ENCODE measurements at places on chromosomes 2 and 18. TPM values are rescaled to one million over a fixed set of nuclear protein-coding genes. Genes with fewer than 3 reads are reported as not detected.
A peak's percentile ranks its signal among the peaks of the same experiment; 100 is the strongest.

DNA sequence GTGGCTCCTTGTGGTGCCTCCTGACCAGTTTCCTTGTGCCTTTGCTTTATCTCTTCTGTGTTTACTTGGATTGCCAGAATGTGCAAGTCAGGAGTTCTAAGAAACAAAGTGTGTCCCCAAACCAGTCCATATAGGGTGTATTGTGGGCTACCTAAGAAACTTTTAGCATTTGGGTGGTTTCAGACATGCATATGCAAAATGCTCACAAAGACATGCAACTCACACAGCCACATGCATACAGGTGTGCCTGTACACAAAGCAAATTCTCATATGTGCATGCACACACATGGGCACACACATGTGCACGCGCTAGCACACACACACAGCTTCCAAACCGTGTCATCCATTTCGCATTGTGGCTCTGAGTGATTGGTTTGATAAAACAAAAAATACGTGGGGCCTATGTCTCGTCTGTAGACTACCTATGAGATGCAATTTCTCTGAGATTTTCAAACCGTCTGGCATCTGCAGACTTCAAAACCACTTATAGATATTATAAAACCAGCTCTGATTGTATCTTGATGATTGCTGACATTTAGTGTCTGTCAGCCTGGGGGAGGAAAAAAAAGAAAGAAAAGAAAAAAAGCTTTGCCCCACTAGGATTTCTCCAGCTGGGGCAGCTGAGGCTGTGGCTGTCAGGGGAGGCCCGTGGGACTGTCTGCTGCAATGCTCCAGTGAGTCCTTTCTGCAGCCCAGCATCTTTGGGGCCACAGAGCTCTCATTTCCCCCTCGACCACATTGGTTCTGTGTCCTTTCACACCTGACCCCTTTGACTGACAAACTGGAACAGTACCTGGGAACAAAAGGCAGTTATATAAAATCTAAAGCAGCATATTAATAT is 556.1 kb downstream of the CMPK2 start:
- no peak for DNase-seq
- H3K27ac ChIP-seq, result no peak overlapping the region
- H3K27me3 ChIP-seq, result no peaks in the 10 kb centered on the region
- no peak overlapping the region for H3K4me3 ChIP-seq

DNA sequence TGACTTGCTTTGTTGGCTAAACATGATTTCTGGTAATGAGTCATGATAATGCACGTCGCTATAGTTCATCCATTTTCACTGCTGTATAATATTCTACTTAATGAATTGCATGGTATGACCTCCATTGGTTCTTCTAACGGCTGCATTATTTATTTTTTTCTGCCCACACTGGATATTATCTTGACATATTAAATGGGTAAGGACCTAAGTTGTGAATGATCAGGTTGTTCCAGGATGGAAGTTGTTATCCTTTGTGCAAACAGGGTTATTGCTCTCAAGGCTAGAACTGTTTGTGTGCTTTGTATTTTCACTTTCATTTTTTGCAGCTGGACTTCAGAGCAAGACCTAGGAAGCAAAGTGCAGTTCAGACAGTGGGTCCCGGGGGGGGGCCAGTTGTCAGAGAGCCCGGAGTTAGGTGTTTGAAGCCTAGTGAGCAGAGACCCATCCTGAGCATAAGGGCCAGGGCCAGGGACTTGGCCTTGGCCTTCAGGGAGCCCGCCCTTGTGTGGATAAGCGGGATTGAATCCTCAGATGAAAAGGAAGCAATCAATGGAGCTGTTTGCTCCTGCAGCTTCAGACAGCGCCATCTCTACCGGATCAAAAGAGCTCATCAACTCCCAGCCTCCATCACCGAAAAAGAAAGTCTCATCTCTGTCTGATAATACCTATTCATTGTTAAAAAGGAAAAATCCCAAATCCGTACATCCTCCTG is 48.2 kb downstream of the AGAP1 start:
- no peaks in the 10 kb centered on the region for H3K27me3 ChIP-seq
- H3K4me3 ChIP-seq, result no peak overlapping the region
- no peaks in the 10 kb centered on the region for H3K36me3 ChIP-seq
- no peak for DNase-seq

DNA sequence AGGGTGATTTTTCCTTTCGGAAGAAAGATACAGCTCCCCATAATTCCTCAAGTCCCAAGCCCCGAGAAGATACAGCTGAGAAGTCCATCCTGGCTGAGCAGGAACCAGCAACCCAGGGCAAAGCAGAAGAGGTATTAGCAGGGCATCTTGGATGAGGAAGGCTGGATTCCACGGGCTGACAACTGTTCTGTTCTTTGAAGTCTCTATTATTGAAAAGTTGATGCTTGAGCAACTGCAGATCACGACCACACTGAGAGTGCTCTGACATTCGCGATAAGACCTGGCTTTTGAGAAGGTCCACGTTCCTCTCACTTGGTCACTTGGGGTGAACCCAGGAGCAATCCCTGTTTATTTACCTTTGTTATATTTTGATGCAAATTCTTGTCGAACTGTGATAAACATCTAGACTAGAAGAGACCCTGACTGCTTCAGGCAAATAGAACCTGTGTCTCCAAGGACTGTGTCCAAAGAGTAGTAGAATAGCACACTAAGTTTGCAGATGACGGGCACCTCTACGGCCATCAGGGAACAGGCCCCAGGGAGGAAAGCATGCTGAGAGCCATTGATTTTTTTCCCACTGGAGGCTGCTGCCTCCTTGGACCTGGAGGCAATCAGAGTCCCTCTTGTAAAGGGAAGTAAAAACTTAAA is 133.1 kb downstream of the ARL4C start:
- DNase-seq, result no peak
- H3K4me3 ChIP-seq, result no peak overlapping the region
- H3K36me3 ChIP-seq, result no peaks in the 10 kb centered on the region
- no peaks in the 10 kb centered on the region for H3K27me3 ChIP-seq
- H3K4me1 ChIP-seq, result peaks cover 15% of the 10 kb centered on the region
- no peak overlapping the region for H3K27ac ChIP-seq

DNA sequence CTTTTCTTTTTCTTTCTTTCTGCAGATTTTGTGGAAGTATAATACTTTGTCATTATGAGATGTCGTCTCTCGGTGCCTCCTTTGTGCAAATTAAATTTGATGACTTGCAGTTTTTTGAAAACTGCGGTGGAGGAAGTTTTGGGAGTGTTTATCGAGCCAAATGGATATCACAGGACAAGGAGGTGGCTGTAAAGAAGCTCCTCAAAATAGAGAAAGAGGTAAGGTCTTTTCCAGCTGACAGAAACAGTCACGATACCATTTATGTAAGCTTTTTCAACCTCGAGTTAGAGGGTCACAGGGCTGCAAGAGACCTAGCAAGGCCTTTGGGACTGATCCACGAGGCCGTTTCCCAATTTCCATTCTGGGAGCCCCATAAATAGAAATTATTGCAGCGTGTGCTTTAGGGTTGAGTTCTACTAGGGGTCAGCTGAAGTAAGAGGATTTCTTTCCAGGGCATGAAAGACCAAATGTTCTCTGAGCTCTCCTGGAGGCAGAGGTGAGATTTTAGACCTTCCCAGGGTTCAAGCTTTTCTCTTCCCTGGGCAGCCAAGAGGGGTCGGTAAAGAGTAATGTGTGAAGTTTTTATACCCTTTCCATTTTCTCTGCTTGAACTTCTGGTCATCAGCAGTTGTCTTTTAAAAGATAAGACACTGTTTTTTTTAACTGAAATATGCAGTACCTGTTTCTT is 15.5 kb downstream of the MAP3K20 start:
- H3K27ac ChIP-seq, result peak overlapping the region; percentile 31
- no peak overlapping the region for H3K4me3 ChIP-seq
- peaks cover 23% of the 10 kb centered on the region for H3K4me1 ChIP-seq
- DNase-seq, result no peak

GRCh38 chr2:226487573-226487972 is 312.0 kb downstream of the IRS1 start:
- no peak overlapping the region for H3K4me3 ChIP-seq
- H3K36me3 ChIP-seq, result no peaks in the 10 kb centered on the region
- H3K4me1 ChIP-seq, result no peaks in the 10 kb centered on the region
- H3K27me3 ChIP-seq, result no peaks in the 10 kb centered on the region
- no peak overlapping the region for H3K27ac ChIP-seq
- no peak for DNase-seq

GRCh38 chr2:73983322-73984202 is 1.1 kb upstream of the TET3 start:
- no peaks in the 10 kb centered on the region for H3K27me3 ChIP-seq
- H3K27ac ChIP-seq, result peak overlapping the region; percentile 92
- DNase-seq, result peak; percentile 96
- H3K36me3 ChIP-seq, result no peaks in the 10 kb centered on the region

GRCh38 chr2:1941556-1941955 is 197.2 kb upstream of the PXDN start:
- no peaks in the 10 kb centered on the region for H3K4me1 ChIP-seq
- DNase-seq, result no peak
- no peak overlapping the region for H3K27ac ChIP-seq
- H3K27me3 ChIP-seq, result no peaks in the 10 kb centered on the region

The STPG4 gene
- 0.77 TPM for total RNA-seq

The ANKRD30BL gene
- total RNA-seq, result not detected

The TEKT4 gene
- 3.4 TPM for total RNA-seq

The CREG2 gene
- not detected for total RNA-seq

The DSG4 gene
- total RNA-seq, result not detected
